ENCODE measurements at places on chromosomes 1 and 21.

DNA sequence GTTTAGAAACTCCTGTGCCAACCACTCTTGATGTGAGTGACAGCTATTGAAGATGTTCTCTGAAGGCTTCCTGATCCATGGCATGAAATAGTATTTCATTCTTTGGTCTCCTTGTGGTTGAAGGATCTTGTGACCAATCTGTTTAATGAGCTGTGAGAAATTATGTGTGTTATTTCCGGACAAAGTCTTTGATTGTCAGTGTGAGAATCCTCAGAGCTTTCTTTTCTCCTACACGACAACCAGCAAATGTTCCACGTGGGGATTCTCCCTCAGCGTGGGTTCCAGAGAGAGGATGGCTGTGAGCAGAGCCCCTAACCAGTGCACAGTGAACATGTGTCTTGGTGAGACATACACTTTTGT is 45.0 kb upstream of the HOOK1 start:
- DNase-seq: no peak

DNA sequence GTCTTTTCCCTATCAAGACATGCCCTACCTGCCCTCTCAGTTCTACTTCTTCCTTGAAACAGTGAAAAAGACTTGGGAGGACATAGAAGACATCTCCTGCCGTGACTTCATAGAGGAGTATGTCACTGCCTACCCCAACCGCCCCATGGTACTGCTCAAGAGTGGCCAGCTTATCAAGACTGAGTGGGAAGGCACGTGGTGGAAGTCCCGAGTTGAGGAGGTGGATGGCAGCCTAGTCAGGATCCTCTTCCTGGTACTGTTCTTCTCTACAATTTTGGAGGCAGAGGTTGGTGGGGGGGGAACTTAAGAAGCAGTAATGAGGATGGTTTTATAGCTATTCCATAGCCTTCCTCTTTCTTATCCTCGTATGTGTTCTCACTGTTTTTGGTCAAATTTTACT is 18.7 kb downstream of the SETDB1 start:
- no peak for DNase-seq

- DNase-seq: no peak
These were observed 3.6 kb downstream of the KRTCAP2 start for GRCh38 chr1:155169541-155169940.

- DNase-seq: peak; percentile 75
These were observed 7.7 kb downstream of the PADI1 start for GRCh38 chr1:17212487-17213121.

DNA sequence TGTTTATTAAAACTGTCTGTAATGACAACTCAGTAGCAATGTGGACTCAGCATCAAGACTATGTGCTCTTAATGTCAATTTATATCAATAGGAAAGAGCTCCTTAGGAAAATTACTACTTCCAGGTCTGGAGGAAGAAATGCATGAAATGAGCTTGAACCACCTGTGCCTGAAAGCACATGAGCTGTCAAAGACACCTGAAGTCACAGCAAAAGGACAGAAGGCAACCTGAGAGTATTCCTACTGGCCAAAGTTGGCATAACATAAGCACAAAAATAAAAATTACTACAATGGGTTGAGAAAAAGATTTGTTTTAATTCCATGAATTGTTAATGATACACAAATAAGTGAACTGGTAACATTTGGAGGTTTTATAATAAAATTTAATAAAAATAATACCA is 13.4 kb upstream of the KRTAP7-1 start:
- no peak for DNase-seq

DNA sequence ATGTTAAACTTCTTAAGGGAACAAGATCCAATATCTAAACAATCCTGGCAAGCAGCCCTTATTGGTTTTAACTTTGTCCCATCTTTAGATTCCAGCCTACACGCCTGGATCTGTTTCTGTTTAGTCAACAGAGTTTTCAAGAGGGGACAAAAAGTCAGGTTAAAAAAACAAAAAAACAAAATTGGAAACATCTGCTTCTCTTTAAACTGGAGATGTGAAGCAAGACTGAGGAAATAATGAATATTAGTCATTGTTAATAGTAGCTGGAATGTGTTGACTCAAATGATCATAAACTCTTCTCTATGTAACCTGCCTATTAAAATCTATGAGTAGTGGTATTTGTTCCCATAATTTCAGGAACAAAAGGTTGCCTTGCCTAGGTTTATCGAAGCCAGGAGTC is 55.0 kb downstream of the NID1 start:
- no peak for DNase-seq

DNA sequence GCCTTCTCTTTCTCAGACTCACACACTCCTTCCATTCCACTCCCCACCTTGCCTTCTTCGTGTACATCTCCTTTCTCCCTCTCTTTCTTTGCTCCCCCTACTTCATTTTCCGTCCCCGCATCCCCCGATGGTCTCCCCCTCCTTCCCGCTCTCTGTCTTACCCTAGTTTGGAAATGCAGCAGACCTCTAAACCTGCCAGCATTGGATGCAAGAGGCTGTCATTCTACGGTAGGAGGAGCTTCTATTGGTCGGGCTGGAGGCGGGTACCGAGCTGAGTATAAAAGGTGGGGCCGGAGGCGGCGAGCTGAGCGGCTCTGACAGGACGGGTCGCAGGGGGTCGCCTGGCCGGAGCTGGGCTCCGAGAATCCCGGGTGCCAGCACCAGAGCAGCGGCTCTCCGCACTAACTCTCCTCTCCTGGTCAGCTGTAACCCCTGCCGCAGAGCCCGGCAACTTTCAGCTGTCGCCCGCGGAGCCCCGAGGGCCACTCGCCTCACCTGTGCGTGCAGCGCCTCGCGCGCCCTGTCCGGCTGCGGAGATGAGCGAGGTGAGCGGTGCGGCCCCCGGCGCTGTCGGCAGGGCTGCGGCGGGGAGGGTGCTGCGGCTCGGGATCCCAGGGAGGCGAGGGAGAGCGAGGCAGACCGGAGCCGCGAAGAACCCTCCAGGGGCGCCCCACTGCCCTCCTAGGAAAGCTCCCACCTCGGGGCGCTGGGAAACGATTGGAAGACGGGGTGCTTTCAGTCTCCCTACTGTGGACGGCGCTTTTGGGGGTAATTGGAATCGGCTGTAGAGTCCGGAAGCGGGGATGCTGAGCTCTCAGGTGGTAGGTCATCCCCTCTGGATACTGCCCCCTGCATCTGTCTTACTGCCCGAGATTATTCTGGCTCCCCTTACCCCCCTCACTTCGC is at the start of gene PCP4L1:
Gene PCP4L1, plus strand, starts transcription at position 307 of the 906 bp plus-strand sequence. Its CDS starts 230 bp downstream, at position 537.
- peak; percentile 36 for DNase-seq

- no peak for DNase-seq
These were observed 6.1 kb upstream of the GJB3 start for GRCh38 chr1:34774957-34775356.

DNA sequence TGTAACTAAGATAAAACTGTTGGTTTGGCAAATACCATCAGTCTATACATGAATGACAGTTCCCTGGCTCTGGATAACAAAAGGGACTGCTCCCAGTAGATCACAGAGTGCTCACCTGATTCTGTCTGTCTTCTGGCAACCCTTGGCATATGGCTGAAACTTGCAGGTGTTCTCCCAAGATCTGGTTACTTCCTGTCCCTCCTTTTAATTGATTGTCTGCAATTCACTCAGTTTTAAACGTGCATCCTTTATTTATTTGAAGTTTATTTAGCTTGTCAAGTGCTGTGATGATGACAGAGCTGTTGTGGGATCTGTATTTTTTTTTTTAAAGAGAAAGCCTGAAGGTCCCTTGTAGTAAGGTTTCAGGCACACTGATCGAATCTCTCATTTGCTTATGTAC is 3.4 kb downstream of the KCNA3 start:
- no peak for DNase-seq

GRCh38 chr1:64934115-64934877 is 32.1 kb downstream of the JAK1 start:
- no peak for DNase-seq

GRCh38 chr1:168829876-168830275 is 100.9 kb upstream of the DPT start:
- no peak for DNase-seq

- no peak for DNase-seq
These were observed 698.6 kb upstream of the B3GALT2 start for GRCh38 chr1:193884848-193885558.

GRCh38 chr1:87017998-87018672 is 103.7 kb downstream of the HS2ST1 start:
- DNase-seq: no peak

DNA sequence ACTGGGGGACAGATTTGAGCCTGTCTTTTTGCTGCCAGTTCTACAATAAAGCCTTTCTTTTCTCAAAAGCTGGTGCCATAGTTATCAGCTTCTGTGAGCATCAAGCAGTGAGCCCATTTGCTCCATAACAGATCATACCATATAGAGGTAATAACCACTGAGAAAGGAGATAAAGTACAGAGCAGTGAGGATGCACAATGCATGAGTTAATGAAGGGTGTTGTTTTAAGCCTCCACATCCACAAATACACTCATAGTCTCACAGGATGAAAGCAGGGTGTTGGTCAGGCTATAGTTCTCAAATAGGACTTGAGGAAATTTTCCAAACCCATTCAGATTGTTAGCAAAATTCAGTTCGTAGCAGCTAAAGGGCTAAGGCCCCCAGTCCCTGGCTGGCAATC is 25.6 kb upstream of the SLC35A3 start:
- no peak for DNase-seq

DNA sequence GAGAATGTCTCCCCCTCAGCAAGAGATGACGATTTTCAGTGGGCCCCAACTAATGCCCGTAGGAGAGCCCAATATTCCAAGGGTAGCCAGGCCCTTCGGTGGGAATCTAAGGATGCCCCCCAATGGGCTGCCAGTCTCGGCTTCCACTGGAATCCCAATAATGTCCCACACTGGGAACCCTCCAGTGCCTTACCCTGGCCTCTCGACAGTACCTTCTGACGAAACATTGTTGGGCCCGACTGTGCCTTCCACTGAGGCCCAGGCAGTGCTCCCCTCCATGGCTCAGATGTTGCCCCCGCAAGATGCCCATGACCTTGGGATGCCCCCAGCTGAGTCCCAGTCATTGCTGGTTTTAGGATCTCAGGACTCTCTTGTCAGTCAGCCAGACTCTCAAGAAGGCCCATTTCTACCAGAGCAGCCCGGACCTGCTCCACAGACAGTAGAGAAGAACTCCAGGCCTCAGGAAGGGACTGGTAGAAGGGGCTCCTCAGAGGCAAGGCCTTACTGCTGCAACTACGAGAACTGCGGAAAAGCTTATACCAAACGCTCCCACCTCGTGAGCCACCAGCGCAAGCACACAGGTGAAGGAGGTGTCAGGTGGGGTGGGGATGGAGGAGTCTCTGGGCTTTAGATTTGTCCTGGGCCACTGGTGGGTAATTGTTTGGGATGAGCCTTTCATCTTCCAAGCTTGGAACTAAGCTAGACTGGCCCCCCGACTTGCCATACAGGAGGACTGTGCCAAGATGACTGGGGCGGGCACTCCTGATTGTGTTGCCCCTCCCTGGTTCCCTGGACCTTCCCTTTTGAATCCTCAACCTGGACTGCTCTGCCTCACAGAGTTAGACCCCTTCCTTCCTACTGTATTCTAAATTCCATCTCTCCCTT is 11.2 kb downstream of the KLF17 start:
- DNase-seq: no peak

All from DMS79 treated with DMSO at 0.1 percent for 48 hours (cell line).